Stimulated activated CD8-positive, alpha-beta memory T cell treated with anti-CD3 and anti-CD28 coated beads, Interleukin-15, amount 100 ng/mL, for 48 hours (primary cell): ENCODE measurements at places on chromosomes 5 and 9.

- no peak for DNase-seq
Measured at GRCh38 chr5:167952278-167952995, 339.0 kb upstream of the WWC1 start.

- DNase-seq: no peak
Measured at GRCh38 chr5:180816608-180817534, 14.3 kb upstream of the MGAT1 start.

DNA sequence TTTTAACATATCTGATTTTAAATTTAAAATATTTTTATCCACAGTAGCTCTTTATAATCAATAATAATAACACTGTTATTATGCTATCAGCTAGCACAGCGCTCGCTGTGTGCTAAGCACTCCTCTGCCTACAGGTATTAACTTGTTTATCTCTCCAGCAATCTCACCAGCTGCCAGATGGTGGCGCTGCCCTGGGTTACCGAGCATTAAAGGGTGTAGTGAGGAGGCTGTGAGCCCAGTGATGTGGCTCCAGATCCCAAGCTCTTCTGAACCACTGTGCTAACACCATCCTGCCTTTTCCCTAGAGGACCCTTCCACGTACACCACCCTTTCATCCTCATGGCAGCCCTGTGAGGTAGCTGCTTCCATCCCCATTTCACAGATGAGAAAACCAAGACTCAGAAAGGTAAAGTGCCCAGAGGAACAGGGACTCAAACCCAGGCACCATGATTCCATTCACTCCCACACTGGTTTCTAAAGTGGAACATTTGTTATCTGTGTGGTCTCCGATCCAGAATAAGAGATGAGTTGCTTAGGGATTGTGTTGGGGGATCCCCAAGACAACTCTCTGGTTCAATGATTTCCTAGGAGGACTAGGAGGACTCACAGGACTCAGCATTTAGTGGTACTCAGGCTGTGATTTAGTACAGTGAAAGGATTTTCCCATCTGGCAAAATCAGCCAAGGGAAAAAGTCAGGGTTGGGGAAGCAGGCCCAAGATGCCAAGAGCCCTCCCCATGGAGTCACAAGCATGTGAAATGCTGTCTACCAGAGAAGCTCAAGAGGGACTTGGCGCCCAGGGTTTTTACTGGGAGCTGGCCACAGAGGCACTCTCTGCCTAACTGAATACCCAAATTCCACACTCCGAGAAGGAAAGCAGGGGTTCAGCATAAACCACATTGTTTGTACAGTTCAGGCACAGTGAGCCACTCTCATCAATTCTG lies 7.0 kb downstream of the IGFBPL1 start:
- DNase-seq: no peak

DNA sequence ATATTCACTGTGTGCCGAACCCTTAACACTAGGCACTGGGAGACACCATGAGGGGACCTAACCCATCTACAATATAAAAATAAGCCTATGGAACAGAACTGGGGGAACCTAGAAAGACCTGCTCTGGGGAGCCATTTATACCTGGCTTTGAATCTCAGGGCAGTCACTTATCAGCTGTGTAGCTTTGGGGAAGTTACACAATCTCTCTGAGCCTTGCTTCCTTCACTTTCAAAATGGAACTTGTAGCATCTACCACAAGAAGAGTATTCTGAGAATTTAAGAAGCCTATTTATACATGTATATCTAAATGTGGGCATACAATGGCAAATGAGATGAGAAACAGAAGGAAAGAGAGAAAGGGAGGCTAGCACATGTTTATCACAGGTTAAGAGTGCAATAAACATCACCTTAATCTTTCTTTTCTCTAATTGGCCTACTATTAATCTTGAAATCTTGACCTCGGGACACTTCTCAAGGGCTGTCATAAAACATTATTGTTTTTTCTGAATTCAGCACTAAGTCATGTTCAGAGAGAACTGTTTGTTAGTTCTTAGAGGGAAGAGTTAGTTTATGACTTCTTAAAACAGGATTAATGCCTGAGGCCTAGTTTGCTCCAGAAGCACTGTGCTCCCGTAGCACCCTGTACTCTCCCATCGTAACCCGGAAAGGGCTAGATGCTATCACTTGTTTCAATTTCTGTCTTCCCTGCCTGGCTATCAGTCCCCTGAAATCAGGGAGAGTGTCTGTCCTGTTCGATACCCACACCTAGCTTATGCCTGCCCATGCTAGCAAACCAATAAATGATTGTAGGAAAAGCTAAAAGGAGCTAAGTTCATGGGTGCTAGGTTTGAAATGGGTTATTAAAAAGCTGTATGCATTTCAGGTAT lies 606.4 kb upstream of the CLINT1 start:
- DNase-seq: no peak

DNA sequence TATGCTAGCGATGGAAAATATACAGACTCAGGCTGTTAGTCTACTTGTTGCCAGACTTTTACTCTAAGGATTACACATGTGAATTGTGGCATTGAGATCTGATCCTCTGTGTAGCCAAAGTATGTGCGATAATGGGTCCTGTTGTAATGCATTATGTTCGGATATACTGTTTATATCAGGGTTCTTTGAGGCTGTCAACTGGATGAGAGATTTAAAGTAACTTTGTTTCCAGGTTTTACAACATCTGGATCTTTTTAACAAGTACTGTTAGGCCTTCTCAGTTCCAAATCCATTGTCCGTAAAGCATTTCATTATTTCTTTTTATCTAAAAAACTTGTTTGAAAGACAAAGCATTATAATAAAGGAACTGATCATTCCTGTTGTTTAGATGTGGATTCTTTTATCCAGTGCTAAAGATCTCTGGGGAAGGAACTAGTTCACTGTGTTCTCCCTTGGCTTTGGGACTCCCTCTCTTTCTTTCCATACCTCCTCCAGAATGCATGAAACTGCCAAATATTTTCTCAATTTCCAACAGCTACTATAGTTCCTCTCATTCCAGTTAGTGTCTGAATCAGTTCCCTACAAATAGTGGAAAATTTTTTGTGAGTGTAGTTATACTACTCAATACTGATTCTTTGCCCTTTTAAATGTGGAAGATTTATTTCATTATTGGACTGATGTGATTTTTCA lies 68.8 kb downstream of the HACD4 start:
- DNase-seq: no peak

GRCh38 chr9:98698856-98699255 lies 9.9 kb downstream of the GABBR2 start:
- no peak for DNase-seq

DNA sequence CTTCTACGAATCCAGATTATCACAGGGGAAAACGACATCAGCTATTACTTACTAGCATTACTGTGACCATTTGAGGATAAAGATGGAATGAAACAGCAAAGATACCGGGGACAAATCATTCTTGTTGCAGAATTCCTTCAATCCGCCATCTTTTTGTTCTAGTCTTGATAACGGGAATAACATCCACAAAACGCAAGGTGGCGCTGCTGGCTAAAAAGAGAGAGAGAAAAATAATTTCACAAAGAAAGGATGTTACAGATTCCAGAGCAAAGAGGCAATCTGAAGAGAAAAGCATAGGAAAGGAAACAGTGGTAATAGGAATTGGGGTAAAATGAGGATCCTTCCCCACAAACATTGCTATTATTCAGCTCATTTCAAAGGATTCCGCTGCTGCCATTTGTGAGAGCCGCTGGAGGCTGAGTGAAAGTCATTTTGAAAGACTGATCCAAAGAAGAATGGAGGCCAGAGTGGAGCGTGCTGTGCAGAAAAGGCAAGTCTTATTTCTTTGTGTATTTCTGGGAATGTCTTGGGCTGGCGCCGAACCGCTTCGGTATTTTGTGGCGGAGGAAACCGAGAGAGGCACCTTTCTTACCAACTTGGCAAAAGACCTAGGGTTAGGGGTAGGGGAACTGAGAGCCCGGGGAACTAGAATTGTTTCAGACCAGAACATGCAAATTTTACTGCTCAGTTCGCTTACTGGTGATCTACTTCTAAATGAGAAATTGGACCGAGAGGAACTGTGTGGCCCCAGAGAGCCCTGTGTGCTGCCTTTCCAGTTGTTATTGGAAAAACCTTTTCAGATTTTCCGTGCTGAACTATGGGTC lies at the start of gene PCDHB7:
TSS of gene PCDHB7 (plus strand) at position 264 of the 824 bp plus-strand sequence. CDS start at position 456, 192 bp downstream.
- DNase-seq: no peak

DNA sequence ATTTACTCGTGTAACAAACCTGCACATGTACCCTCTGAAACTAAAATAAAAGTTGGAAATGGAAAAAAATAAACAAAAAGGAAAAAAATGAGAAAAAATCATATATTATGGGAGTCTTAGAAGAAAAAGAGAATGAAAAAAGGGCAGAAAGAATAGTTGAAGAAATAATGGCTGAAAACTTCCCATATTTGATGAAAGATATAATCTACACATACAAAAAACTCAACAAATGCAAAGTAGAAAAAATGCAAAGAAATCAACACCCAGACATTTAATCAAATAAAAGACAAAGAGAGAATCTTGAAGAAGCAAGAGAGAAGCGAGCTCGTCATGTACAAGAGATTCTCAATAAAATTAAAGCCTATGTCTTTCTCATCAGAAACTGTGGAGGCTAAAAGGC lies 73.8 kb downstream of the SLC25A46 start:
- no peak for DNase-seq

DNA sequence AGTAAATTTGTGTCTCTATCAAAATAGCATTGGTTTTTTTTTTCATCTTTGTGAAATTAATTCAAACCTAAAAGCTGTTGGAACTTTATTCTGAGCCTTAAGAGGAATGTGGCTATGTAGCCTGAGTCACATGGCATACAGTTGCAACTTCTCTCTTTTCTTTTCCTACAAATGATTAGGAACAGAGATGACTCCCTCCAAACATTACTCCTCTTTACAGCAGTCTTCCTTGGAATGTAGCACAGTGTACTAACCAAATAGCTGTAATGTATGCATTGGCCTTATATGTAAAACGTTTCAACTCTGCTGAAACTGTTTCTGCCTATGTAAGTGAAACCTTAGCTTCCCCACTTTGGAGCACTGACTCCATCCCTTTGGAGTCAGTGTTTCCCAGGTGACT lies 100.9 kb upstream of the MAP1B start:
- no peak for DNase-seq

GRCh38 chr9:98285446-98285845 lies 30.0 kb upstream of the TBC1D2 start:
- no peak for DNase-seq

DNA sequence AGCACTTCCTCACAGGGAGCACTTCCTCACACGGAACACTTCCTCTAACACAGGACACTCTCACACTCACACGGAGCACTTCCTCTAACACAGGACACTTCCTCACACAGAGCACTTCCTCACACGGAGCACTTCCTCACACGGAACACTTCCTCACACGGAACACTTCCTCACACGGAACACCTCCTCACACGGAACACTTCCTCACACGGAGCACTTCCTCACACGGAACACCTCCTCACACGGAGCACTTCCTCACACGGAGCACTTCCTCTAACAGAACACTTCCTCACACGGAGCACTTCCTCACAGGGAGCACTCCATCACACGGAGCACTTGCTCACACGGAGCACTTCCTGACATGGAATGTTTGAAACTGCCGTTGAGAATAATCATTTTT lies 13.4 kb downstream of the POMT1 start:
- no peak for DNase-seq

- DNase-seq: no peak
Measured at GRCh38 chr5:179241175-179241574, 104.1 kb downstream of the ADAMTS2 start.

GRCh38 chr9:35089434-35089833 lies 7.0 kb downstream of the PIGO start:
- DNase-seq: no peak

DNA sequence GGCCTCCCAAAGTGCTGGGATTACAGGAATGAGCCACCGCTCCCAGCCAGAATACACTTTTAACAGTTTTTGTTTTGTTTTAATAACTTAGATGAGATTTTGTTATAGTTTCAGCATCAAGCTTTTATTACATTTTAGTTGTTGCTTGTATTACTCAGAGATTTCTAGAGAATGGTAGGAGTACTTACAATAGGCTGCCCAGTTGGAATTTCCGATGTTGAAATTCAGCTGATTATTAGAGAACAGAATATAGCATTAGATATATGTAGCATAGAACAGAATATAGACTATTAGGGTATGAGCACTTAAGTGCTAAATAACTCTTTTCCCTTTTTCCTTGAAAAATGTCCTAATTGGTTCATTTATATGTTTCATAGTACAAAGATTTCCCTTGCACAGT lies 6.2 kb downstream of the KDM4C start:
- no peak for DNase-seq

GRCh38 chr9:15834541-15834940 lies 281.7 kb downstream of the CCDC171 start:
- DNase-seq: no peak

GRCh38 chr5:79630444-79630843 lies 18.2 kb downstream of the TENT2 start:
- DNase-seq: no peak

GRCh38 chr9:93376411-93376810 lies 75.1 kb upstream of the FAM120A start:
- DNase-seq: no peak

DNA sequence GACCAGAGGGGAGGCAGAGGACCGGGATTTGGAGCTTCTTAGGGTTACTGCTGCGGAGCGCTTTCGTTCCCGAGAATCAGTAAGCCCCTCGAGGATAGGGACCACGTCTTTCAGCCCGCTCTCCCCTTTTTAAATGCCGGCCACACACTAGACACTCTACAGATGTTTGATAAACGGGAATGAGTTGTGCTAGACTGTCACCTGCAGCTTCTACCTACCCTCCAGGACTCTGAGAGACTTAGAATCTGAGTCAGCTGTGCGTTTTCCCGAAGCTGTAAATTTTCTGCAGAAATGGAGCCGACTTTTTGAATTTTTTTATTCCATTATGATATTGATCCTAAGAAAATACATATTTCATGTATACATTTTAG lies 670 bp downstream of the CCDC171 start:
- no peak for DNase-seq

DNA sequence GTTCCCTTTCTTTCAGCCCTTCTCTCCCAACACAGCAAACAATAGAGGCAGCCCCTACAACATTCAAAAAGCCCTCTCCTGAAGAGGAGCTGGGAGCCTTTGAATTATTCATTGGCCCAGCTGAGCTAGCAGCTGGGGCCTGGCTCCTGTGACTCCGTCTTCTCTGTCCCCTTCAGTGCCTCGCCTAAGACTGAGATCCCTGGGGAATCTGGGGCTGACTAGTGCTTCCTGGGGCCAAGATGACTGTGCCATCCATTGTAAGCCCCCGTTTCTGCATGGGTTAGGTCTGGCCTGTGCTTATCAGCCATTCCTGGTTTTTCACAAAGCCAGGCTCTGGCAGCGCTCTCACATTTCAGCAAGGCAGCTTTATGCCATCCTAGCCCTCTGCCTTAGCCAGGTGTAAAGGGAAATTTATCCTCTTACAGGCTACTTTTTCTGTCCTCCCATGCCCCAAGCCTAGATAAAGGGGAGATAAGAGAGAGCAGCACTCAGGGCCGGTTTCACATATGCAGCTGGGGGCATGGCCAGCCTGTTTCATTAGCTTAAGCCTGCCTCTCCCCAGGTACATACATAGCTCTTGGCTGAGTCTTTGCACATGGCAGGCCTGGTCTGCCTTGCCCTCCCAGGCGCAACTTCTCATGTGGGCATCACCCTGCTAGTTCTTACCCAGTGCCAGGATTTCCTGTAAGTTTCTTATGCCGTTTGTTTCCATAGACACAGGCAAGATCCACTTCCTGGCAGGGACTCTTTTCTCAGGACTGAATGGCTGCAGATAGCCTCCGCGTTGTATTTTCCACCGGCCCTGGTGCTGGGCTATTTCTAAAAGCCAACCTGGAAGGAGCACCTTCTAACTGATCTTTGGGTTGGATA lies 15.8 kb downstream of the PTPA start:
- no peak for DNase-seq

- no peak for DNase-seq
Measured at GRCh38 chr5:14594378-14595074, 12.9 kb downstream of the OTULINL start.

GRCh38 chr5:4542145-4542778 lies 597.9 kb upstream of the ADAMTS16 start:
- no peak for DNase-seq
